Stimulated activated CD8-positive, alpha-beta memory T cell treated with anti-CD3 and anti-CD28 coated beads, Interleukin-7, amount 100 ng/mL, for 48 hours (primary cell): ENCODE measurements at places on chromosomes 16 and 17.

DNA sequence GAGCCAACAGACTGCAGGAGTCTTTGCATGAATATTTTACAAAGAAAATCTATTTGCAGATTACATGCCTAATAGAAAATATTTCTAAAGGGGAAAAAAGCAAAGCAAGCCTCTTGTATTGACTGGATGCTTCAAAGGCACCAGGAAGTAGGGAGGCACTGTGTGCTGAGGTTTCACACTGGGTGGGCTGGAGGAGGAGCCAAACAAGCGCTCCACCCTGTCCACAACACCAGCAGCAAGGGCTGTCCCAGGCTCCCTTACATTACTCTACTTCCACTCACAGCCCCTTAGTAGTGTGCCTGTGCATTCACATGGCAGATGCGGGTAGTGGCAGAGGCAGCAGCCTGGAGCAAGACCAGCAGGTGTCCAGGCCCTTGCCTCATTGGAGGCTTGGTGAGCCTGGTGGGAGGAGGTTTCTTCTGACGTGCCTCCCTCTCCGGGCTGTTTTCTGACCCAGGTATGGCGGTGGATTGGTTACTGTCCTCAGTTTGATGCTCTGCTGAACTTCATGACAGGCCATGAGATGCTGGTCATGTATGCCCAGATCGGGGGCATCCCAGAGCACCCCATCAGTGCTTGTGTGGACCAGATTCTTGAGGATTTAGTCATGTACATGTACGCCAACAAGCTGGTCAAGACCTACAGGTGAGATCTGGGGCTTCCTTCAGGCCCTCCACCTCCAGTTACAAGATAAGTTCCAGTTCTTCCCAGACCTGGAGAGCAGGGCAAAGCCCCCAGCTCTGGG, 7.0 kb upstream of the CCNF start:
- no peak for DNase-seq

- no peak for DNase-seq
Measured at GRCh38 chr17:80482555-80483308, 6.3 kb upstream of the NPTX1 start.

DNA sequence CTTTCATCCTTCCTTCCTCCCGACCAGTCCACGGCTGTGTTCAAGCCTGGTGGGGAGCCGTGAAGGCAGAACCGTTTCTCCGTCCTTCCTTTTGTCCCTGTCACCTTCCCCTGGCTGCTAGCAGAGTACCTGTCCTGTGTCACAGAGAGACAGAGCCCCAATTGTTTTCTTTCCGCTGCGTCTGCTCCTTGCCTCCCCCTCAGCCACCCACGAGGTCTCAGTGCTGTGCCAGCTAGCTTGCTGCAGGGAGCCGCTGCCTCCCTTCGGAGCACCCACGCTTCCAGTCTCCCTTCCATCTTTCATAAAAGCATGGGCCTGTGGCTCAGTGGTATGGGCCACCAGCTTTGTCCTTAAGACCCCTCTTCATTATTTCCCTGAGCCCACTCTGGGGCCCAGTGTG, 62.2 kb downstream of the MPRIP start:
- DNase-seq = no peak

- DNase-seq = no peak
Measured at GRCh38 chr17:39981207-39981741, 667 bp downstream of the PSMD3 start.

- no peak for DNase-seq
Measured at GRCh38 chr17:19364699-19365498, 2.4 kb upstream of the B9D1 start.

- DNase-seq = no peak
Measured at GRCh38 chr17:48484256-48484655, 46.6 kb downstream of the HOXB1 start.

DNA sequence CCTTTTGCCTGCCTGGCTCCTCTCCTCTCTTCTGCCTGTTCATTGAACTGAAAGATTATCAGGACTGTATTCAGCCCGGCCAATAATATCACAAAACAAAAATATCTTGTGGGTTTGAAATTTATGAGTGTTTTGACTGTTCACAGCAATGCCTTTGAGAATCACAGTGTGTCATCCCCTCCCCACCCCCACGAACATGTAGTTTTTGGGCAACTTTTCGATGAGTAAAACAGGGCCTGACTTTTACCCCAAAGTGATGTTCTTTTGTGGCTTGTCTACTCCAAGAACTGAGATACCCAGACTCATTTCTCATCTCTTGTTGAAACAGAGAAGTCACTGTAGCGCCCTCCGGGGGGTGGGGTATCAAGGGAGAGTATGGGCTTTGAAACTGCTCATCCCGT, 675.7 kb downstream of the WWOX start:
- peak; percentile 32 for DNase-seq

DNA sequence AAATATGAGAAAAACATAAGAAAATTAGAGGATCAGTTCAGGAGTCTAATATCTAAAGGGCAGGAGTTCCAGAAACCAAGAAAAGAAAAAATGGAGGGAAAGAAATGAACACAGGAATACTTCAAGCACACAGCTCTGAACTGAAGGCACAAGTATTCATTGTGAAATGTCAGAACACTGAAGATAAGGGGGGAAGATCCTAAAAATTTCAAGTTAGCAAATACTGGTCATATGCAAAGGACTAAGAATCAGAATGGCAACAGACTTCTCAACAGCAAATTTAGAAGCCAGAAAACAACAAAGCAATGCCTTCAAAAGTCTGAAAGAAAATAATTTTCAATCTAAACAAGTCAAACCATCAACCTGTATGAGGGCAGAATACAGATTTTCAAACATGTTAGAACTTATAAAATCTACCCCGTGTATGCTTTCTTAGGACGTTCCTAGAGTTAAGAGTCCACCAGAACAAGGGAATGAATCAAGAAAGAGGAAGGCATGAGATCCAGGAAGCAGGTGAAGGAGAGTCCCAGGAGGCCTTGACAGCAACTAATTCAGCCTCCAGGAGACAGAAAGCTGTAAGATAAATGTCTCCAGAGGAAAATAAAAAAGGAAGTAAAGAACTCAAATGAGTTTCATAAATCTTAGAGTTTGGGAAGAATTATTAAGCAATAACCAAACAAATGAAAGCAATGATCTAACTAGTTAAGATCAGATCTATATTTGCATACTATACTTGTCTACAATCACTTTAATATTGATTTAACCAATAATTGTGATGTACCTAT, 2.8 kb downstream of the BRD7 start:
- no peak for DNase-seq

- no peak for DNase-seq
Measured at GRCh38 chr17:51818777-51819176, 339.7 kb downstream of the CA10 start.

- DNase-seq = no peak
Measured at GRCh38 chr16:86718118-86718517, 139.8 kb downstream of the FOXL1 start.

DNA sequence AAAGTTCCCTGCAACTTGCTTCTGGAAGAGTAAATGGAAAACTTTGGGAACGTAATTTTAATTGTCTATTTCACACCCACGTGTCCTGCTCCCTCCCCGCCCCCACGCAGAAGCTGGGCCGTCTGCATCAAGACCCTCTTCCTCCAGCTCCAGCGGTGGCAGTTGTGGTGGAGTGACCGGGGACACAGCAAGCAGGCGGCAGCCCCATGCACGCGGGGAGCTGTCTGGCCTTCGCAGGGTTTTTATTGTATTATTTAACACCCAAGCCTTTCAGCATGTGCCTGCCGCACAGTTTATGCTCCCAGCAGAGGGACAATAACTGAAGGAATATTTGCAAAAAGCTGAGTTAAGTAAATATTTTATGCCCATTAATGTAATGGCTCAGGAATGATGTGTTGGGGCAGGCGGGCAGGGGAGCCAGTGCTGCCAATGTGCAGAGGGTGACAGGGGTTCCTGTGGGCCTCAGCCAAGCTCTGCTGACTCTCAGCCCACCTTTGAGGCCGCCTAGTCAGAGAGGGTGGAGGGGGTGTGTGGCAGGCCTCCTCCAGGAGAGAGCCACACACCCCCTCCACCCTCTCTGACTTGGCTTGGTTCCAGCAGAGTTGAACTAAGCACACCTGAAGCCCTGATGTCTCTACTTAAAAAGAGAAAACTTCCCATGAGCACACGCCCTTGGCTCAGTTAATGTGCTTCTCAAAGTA, 32.4 kb upstream of the ENPP7 start:
- DNase-seq = no peak

- no peak for DNase-seq
Measured at GRCh38 chr16:82874271-82874670, 247.5 kb downstream of the CDH13 start.

DNA sequence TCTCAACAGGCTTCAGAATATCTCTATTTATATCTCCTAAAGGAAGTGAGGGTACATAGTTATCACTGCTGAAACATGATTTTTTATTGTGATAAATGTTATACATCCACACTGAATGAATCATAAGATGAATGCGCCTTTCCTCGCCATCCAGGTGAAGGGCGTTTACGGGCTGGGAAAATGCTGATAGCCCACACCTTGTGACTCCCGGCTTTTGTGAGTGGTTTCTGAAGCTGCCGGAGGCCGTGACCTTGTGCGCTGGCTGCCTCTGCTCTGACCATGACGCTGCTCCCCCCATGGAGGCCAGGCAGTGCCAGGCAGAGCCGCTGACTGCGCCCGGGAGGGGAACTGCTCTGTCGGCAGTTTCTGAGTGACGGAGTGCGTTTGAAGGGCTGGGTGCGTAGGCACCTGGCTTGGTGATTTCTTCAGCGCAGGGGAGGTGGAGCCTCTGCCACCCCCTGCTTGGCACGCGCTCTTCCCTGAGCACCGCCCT, 97.2 kb downstream of the RAP1GAP2 start:
- DNase-seq = no peak

GRCh38 chr17:63925615-63926014, 6.5 kb downstream of the CD79B start:
- no peak for DNase-seq

- DNase-seq = no peak
Measured at GRCh38 chr17:39080421-39081078, 70.9 kb downstream of the PLXDC1 start.

DNA sequence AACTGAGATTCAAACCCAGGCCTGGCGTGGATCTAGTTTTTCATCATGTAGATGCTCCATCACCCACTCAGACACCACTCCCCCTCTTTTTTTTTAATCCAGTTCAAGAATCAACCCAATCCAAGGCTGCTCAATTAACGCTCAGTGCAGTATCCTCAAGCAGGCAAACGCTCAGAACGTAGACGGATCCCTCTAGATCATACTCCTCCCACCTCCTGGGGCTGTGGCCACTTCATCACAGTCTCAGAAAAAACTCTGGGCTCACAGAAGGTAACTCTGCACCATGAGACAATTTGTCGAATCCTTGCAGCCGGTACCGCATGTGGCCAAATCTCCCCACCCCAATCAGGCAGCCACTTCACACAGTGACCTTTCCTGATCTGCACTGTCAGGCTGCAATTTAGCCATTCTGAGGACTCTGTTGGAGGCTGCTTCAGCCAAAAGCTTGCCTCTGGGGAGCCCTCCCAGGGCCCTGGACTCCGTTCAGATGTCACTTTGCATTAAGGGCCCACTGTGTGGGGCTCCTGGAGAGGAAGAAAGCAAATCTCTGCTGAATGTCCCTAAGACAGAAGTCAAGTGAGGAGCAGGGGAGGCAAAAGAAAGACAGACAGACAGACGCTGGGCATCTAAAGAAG, 183.5 kb downstream of the XYLT1 start:
- no peak for DNase-seq

DNA sequence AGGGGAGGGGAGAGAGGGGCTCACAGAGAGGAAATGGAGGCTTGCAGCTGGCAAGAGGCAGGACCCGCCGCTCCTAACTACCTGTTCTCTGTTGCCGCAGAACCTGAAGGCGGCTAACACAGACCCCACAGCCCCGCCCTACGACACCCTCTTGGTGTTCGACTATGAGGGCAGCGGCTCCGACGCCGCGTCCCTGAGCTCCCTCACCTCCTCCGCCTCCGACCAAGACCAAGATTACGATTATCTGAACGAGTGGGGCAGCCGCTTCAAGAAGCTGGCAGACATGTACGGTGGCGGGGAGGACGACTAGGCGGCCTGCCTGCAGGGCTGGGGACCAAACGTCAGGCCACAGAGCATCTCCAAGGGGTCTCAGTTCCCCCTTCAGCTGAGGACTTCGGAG, 39.0 kb upstream of the CDH1 start:
- DNase-seq = no peak

GRCh38 chr17:50679008-50679544, 28.6 kb downstream of the ANKRD40 start:
- no peak for DNase-seq

- no peak for DNase-seq
Measured at GRCh38 chr17:30346221-30346795, 12.5 kb upstream of the TMIGD1 start.
